NCI-H526 (cell line): ENCODE measurements at places on chromosomes 1 and 21.

- no peak for DNase-seq
Measured at GRCh38 chr1:231192620-231193163, 30.8 kb downstream of the TRIM67 start.

DNA sequence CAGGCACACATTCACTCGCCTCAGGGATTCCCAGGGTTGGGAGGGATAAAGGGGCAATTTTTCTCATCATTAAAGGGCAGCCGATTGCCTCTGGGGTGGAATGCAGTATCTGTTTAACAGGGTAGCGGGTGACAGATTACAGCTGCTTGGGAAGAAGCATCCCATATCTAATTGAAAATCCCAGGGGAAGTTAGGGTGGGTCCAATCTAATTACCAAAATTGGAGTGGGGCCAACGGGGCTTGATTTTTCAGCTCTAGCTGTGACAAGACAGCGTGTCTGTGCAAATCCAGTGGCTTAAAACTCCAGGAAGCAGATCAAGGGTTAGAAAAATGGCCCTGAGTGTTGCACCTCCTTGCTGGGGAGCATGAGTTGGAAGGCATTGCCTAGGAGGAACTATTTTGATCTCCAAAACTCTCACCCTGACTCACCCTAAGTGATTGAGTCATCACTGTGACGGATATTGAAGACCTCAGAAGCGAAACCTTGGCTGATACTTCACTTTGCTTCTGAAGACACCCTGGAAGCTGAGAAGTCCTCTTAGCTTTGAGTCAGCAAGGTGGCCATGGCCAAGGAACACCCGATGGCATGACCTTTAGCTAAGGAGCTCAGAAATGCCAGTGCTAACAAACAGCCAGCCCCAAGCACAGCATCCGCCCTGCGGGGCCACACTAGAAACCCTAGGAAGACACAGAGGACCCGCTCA is 46.0 kb downstream of the GRHL3 start:
- no peak for DNase-seq

DNA sequence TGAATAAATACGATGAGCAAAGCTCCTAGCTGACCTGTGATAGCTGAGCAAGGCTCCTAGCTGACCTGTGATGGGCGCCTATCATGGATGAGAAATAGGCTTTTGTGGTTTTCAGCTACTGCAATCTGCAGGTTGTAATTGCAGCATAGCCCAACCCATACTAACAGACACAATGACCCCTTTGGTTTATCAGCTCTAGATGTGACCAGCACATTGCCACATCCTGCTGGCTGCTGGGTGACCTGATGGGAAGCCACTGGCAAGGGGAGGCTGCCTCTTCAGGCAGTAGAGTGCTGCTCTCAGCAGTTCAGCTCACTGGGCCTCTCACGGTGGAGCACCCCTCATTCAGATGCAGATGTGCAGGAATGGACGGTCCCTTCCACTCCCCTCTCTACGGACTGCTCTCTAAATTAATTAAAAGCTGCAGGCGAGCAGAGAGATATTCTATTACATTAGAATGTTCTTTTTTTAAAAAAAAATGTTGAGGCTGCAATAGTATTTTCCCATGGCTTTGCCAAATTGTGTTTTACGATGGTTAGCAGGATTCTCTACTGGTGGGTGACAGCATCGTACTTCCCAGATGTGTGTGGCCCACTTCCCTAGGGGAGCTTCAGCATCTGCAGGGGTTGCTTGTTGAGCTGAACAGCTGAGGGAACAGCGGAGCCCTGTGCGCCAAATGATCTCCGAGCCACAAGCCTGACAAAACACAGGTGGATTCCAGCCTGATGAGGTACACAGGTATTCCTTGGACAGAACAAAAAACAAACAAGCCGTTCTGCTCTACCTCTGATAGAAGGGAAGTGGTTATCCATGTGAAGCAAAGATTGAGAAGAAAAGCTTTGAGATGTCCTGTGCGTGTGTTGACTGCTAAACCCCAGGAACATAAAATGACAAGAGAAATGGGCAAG is 65.0 kb downstream of the SYT6 start:
- DNase-seq, result no peak

- no peak for DNase-seq
Measured at GRCh38 chr1:89199525-89200031, 836 bp upstream of the GBP4 start.

DNA sequence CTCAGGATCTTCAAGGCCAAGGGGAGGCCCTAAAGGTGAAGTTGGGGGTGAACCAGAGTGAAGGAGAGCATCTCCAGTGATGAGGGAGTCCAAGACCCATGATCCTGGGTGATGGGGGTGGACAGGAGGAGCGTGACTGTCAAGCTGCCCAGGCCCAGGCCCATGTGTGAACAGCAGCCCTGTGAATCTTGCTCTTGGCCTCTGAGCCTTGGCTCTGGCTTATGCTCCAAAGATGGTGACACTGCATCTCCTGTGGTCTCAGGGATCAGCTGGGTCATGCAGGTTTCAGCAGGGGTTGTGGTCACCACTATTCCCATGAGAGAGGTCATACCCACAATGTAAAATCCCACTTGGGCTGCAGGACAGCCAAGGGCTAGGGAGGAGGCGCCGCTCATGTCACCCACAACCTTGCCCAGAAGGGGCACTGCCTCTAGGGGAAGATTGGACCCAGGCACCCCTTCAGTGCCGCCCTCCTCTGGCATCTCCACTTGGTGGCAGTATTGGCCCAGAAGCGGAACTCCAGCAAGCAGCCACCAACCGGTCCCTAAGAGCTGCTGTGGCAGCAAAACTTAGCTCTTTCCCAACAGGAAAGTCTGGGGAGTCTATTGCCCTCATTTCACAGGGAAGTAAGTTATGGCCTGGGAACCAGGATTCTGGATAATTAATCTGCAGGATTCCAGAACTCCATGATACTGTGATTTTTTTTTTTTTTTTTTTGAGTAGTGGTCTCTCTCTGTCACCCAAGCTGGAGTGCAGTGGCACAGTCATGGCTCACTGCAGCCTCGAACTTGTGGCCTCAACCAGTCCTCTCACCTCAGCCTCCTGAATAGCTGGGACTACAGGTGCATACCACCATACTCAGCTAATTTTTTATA is 7.5 kb upstream of the WNT3A start:
- peak; percentile 37 for DNase-seq

- DNase-seq, result no peak
Measured at GRCh38 chr1:55363268-55363667, 148.1 kb upstream of the USP24 start.
